ENCODE measurements at places on chromosomes 1 and 21. TPM values are rescaled to one million over a fixed set of nuclear protein-coding genes. Genes with fewer than 3 reads are reported as not detected.

The HSD3B1 gene
- total RNA-seq: not detected

The PLCH2 gene
- total RNA-seq: not detected

The SMYD3 gene
- 15.9 TPM for total RNA-seq

The S100A14 gene
- total RNA-seq: not detected

The IL22RA1 gene
- total RNA-seq: 0.20 TPM

The LHX8 gene
- total RNA-seq: not detected

The LGR6 gene
- total RNA-seq: not detected

The IL19 gene
- total RNA-seq: not detected

The C1orf115 gene
- 0.75 TPM for total RNA-seq

The CELA2B gene
- not detected for total RNA-seq

The PCP4 gene
- total RNA-seq: not detected

The HUNK gene
- not detected for total RNA-seq

The BCAR3 gene
- 27.4 TPM for total RNA-seq

The RHCE gene
- total RNA-seq: 1.1 TPM

The PROX1 gene
- 1.00 TPM for total RNA-seq

The CFHR1 gene
- 0.25 TPM for total RNA-seq

The RBM11 gene
- total RNA-seq: not detected

The TAS1R1 gene
- total RNA-seq: not detected

The EFNA4 gene
- total RNA-seq: 9.8 TPM
